Activated gamma-delta T cell treated with anti-CD3 and anti-CD28 coated beads, Interleukin-2, amount 50 U/mL, for 16 hours (primary cell): ENCODE measurements at places on chromosomes 16 and 17.

DNA sequence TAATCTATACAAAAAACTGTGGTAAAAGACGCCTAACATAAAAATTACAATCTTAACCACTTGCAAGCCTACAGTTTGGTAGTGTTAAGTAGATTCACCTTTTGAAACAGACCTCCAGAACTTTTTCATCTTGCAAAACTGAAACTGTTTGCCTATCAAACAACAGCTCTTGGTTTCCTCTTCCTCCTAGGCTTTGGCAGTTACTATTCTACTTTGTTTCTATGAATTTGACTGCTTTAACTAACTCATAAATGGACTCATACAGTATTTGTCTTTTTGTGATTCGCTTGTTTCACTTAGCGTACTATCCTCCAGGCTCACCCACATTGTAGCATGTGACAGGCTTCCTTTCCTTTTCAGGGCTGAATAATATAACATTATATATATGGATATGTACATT is 97.0 kb downstream of the PRKCA start:
- no peak for DNase-seq

GRCh38 chr16:16099320-16099719 is 124.0 kb downstream of the ABCC6 start:
- DNase-seq: no peak

DNA sequence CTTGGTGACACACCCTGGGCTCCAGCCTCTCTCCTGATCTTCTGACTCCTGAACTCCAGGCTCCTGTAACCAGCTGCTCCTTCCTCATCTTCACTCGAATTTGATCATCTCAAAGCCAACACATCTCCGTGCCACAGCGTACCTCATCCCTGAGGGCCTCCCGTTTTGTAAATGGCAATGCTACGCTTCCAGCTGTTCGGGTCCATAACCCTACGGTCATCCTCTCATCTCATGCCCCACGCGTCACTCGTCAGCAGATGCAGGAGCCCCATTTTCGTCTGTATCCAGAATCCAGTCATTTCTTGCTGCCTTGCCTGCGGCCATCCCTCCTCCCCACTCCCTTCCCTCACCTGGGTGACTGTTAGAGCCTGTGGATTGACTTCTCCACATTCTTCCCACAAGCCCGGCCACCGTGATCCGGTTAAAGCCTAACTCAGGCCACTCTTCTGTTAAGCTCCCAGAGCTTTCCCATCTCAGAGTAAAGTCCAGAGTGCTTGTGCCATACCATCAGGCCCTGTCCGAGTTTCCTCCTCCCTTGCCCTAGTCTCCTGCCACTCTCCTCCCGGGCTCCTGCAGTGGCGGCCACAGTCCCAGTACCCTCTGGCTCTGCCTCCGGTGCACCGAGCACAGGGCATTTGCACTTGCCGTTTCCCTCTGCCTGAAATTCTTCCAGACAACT is 20.3 kb upstream of the AKTIP start:
- no peak for DNase-seq

GRCh38 chr16:57730771-57731730 is 4.5 kb upstream of the KATNB1 start:
- no peak for DNase-seq

DNA sequence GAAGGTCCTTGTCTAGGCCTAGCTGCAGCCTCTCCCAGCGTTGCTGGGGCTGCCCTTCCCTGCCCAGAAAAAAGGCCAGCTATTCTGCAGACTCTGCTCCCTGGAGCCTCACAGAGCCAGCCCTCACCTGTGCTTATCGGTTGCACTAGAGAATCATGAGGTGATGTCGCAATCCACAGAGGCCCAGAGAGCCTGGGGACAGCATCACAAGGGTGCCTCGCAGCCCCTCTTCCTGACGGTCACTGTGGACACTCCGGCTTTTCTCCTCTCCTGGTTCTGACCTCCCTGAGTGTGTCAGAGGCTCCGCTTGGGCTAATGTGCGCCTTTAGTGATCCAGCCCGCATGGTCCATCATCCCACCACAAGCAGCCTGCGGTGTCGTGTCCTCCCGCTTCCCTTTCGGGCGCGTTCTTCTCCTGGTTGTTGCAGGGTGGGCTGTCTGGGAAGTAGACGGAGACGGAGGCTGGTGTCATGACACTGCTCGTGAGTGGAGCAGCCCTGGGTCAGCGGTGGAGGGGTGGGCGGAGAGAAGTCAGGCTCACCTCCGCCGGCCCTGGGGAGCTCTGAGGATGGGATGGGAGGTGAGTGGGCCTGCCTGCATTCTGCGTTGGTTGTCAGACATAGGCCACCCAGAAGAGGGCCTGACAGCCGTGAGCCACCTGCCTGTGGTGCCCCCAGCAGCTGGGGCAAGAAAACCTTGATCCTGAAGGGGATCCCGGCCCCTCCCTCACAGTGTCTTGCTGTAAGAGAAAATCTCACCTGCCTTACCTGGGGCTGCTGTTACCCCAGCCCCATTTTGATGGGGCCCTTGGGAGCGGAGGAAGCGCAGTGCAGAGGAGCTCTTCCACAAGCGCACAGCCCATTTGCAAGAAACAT is 165.9 kb upstream of the CHMP6 start:
- DNase-seq: no peak

DNA sequence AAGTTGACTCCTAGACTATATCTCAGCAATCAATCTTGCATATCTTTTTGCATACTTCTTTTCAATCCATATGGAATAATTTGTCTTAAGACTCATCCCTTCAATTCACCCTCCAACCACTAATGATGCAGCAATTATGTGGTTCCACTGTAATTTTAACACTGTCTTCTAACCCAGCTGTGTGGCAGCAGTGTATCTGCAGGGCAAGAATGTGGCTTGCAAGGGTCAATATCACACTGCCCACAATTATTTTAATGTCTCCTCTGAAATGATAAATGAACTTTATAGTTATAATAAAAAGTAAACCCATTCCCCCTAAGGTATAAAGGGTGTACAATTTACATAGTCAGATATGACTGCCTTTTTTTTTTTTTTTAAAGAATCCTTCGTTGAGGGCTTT is 48.6 kb downstream of the FTO start:
- no peak for DNase-seq

GRCh38 chr17:48617471-48618255 is 2.6 kb upstream of the HOXB8 start:
- DNase-seq: no peak

- DNase-seq: no peak
Measured at GRCh38 chr16:69831212-69832123, 69.3 kb downstream of the WWP2 start.

- DNase-seq: no peak
Measured at GRCh38 chr16:84527532-84528269, 23.2 kb upstream of the MEAK7 start.

GRCh38 chr17:27544350-27545131 is 86.4 kb upstream of the LGALS9 start:
- peak; percentile 10 for DNase-seq

DNA sequence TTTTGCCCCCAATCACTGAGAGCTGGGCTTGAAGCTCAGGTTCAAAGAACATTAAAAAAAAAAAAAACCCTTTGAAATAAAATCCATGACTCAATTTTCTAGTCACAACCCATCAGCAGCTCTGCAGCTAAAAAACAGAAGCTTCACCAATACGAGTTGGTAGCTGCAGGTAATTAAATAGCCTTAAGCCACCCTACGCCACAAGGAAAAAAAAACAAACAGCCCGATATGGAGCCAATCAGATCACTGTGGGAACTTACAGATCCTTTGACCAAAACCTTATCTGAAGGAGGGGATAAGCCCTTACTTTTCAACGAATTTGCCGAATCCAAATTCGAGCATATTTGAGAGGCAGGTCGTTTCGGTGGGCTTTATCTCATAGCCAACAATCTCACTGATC is 69.3 kb downstream of the DNAH3 start:
- no peak for DNase-seq

DNA sequence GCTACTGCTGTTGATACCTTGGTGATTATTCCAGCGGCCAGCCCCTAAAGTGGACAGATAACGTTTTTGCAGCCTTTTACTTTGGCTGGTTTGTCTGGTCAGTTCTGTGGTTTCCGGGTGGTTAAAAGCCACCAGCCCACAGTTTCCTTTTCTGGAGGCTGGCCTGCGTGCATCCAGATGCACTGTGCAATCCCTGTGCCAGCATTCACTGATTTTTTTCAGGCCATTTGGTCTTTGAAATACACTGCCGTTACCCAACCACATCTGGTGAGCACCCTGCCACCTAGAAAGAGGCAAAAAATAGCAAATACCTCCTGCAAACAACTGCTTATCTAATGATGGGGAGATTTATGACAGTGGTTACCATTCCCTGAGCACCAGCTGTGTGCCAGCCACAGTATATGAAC is 797 bp downstream of the NUDT7 start:
- DNase-seq: no peak

DNA sequence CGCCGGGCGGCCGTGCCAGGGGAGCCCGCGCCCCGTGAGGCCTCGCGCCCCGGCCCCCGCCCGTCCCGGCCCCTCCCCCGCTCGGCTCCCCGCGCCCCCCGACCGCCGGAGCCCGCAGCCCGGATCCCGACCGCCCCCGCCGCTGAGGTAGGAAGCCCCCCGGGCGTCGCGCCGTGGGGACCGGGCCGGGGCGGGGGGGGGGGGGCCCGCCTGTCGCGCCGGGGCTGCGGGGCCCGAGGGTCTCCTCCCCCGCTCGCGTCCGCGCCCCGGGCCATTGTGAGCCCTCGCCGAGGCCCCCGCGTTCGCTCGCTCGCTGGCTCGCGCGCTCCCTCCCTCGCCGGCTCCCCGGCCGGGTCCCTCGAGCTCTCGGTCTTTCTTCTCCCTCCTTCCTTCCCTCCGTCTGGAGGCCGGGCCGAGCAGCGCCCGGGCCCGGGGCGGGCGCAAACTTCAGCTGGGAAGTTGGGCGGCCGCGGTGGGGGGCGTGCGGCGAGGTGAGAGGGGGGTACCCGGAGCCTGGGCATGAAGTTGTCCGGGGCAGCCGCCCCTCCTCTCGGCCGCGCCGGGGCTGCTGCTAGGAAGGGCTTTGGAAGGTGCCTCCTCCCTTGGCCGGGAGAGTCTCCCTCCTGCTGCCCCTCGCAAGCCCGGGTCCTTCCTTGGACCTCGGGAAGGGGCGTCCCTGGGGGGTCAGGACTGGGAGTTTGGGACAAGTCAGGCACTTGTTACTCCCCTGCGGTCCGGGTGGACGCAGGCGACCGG is 419 bp downstream of the GLIS2 start:
- no peak for DNase-seq

DNA sequence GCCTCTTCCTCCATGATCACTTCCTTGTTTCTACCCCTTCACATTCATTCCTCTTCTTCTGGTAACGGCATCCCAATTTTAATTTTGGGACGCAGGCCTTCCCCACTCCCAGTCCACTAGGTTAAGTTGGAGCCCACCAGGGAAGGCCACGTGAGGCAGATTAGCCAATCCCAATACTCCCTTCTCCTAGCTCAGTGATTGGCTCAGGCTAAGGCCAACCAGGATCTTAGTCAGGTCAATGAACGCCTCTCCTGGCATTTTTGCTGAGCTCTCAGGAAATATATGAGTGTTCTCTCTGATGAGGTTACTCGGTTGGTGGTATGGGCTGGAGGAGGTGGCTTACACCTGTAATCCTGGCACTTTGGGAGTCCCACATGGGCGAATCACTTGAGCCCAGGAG is 15.4 kb downstream of the SEZ6L2 start:
- no peak for DNase-seq

GRCh38 chr17:50190603-50191358 is 10.7 kb downstream of the COL1A1 start:
- no peak for DNase-seq

- DNase-seq: no peak
Measured at GRCh38 chr17:77125432-77125901, 15.3 kb upstream of the SEC14L1 start.

- no peak for DNase-seq
Measured at GRCh38 chr16:70494202-70494770, 29.1 kb downstream of the COG4 start.

GRCh38 chr17:61678339-61678738 is 87.3 kb upstream of the NACA2 start:
- DNase-seq: no peak

GRCh38 chr17:79678091-79678735 is 52.5 kb upstream of the ENPP7 start:
- no peak for DNase-seq

DNA sequence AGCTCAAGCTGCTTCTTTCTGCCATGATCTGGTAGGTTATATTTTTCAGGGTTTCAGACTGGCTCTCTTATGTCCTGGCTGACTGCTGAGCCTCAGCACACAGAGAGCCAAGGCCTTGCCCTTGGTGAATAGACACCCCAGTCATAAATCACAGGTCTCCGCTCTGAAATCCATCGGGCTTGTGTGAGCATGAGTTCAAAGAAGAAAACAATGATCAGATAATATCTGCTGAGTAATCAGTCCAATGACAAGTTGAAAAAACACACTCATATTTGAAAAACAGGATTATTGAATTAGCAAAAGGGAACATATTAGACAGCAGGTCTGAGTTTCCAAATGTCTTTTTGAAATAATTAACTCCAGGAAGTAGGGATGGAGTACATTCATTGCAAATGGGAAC is 51.1 kb upstream of the NDRG4 start:
- DNase-seq: no peak

DNA sequence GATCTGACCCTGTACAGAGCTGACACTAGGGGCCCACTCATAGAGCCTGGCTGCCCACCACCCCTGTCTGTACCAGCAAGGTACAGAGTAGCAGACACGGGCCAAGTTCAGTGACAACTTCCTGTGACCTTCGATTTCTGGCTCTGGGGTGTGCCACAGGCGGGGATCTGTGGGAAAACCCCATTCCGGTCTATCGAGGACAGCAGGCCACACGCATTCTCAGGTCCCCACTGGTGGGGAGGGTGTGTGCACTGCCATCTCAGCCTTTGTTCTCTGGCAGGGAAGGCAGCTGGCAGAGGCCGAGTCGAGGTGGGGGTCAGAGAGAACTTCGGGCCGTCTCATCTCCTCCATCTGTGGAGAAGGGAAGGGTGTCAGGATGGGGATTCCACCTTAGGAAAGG is 10.0 kb downstream of the NLE1 start:
- DNase-seq: no peak

DNA sequence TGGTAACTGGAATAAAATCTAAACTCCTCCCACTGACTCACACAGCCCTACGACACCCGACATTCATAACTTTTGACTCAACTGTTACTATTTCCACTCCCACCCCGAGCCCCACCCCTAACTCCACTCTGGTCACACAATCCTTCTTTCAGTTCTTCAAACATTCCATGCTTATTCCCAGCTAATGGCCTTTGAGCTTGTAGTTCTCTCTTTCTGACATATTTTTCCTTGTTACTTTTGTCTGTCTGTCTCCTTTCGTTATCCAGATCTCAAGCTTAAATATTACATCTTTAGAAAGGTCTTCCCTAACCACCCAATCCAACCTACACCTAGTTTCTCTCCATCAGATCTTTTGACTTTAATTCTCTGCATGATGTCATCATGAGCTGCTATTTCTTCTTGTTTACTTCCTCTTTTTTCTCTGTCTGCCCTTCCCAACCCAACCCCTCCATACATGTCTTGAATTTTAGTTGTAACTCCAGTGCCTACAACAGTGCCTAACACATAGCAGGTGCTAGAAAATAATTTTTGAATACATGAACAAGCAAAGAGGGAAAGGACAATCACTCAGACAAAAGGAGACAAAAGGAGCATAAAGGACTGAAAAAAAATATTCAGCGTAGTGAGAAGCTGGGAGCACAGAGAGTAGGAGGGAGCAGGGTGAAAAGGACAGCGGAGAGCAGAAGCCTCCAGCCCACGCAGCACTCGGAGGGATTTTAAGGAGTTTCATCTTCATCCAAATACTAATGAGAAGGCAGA is 65.2 kb upstream of the SMIM36 start:
- no peak for DNase-seq
